ENCODE measurements at places on chromosomes 7 and 10.

GRCh38 chr10:7971949-7972348, 82.5 kb upstream of the GATA3 start:
- peak; percentile 39 for DNase-seq

DNA sequence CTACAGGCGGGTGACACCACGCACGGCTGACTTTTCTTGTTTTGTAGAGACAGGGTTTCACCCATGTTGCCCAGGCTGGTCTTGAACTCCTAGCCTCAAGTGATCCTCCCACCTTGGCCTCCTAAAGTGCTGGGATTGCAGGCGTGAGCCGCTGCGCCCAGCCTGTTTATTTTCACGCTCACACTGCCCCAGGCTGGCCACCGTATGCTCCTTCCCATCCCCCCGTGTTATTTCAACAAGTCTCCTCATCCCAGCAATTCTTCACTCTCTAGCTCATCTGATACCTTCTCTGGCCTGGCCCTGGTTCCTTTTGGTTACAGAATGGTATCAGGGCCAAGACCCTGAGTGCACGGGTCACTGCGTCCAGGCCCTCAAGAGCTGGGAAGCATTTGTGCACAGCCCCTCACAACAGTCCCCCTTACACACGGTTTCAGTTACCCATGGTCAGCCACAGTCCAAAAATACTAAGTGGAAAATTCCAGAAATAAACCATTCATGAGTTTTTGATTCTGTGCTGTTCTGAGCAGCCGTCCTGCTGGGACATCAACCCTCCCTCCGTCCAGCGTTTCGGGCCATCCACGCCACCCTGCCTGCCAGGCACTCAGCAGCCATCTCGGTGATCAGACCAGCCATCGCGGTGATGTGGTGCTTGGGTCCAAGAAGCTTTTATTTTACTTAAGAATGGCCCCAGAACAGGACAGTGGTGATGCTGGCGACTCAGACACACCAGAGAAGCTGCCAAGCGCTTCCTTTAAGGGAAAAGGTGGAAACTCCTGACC, 8.9 kb downstream of the COX19 start:
- DNase-seq, result no peak

- no peak for DNase-seq
These were observed 26.4 kb upstream of the IL6 start for GRCh38 chr7:22700559-22701002.

GRCh38 chr10:71252220-71252619, 39.9 kb downstream of the UNC5B start:
- DNase-seq, result no peak

GRCh38 chr7:20737840-20738448, 48.7 kb downstream of the SP8 start:
- DNase-seq, result no peak

- DNase-seq, result no peak
These were observed 40.0 kb downstream of the MINPP1 start for GRCh38 chr10:87544721-87545120.

GRCh38 chr10:68625316-68625921, 65.3 kb downstream of the TET1 start:
- DNase-seq, result no peak

GRCh38 chr10:110786172-110786571, 85.6 kb upstream of the PDCD4 start:
- no peak for DNase-seq

GRCh38 chr10:120861178-120861855, 10.2 kb downstream of the WDR11 start:
- DNase-seq, result no peak

GRCh38 chr10:62589689-62590088, 214.8 kb upstream of the ADO start:
- no peak for DNase-seq

- DNase-seq, result no peak
These were observed 51.3 kb downstream of the ODAD2 start for GRCh38 chr10:27947540-27947939.

- no peak for DNase-seq
These were observed 19.1 kb upstream of the GPAM start for GRCh38 chr10:112202561-112203241.

DNA sequence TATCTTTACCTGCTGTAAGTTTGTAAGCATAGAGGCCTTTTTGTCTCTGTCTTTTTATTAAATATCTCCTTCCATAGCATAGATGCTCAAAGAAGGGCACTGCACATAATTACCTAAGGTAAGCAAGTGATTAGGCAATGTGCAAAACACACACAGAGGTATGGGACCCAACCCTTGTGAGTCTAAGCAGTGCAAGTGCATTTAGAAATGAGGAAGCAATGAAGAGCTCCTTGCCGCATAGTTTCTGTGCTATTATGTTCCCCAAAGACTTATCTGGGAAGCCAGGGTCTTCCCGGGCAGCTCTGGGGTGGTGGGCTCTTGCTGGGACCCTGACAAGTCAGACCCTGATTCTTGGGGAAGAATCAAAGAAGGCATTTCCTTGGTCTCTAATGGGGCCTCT, 13.5 kb upstream of the MGAM2 start:
- DNase-seq, result no peak

DNA sequence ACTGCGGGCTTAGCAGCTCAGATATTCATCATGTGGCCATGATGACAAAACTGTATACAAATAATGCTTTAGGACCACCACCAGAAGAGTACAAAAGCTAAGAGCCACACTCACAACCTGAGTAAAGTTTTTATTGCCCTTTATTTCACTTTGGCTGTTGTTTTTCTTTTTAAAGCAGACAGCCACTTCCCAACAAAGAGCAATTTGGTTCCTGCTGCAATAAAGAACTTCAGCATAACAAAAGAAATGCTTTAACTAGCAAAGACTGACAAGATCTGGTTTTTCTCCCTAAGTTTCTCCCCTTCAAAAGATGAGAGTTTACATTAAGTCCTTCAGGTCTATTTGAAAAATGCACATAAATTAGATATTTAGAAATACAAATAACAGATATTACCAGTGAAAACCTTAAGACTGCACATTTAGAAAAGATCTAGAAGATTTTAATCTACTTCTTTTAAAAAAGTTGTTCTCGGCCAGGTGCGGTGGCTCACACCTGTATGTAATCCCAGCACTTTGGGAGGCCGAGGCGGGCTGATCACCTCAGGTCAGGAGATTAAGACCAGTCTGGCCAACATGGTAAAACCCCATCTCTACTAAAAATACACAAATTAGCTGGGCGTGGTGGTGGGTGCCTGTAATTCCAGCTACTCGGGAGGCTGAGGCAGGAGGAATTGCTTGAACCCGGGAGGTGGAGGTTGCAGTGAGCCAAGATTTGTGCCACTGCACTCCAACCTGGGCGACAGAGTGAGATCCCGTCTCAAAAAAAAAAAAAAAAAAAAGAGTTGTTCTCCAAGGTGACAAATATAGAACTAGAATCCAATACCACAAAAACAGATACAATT, 59.4 kb downstream of the WAPL start:
- DNase-seq, result no peak

GRCh38 chr7:18849130-18849529, 268.3 kb downstream of the TWIST1 start:
- no peak for DNase-seq

GRCh38 chr7:157612009-157612663, 275.3 kb downstream of the DNAJB6 start:
- no peak for DNase-seq

DNA sequence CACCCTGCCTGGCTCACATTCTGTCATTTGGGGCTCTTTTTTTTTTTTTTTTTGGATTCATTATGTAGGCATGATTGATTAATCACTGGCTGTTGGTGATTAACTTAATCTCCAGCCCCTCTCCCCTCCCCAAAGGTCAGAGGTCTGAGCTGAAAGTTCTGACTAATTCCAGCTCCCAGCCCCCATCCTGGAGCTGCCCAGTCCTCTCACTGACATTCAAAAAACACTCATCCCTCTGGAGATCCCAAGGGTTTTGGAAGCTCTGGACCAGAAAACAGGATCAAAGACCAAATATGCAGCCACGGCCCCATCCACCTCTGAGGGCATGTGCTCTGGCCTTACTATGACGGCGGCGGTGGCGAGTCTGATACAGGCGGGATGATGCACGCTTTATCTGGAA, 53.8 kb downstream of the RBM17 start:
- DNase-seq, result no peak

- no peak for DNase-seq
These were observed 35.8 kb downstream of the IQUB start for GRCh38 chr7:123498601-123499000.

DNA sequence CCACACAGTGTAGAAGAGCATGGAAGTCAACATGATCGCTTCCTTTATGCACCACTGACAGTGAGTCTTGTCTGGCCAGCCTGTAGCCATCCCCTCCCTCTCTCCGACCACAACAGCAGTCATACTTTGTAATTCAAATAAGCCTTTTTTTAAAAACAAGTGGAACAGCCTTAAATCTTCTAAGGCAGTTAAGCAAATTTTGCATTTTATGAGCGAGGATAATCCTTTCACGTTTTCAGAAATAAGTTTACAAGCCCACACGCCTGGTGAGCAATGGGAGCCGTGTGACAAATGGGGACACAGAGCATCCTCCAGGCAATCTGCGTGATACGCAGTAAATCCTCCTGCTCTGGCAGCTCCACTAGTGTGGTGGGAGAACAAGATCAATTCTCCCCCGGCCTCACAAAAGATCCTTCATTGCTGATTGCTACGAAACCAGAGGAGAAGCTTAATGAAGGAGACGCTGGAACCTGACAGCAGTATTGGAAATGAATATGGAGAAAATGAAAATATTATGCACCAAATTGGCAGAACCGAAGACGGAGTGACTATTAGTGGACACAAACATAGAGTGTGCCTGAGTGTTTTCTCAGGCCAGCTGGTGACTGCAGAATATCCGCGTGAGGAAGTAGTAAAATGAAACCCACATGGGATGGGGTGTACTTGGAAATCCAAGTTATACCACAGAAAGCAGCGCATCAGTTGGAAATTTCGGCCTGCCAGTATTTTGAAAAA, 104.2 kb upstream of the CDCA7L start:
- DNase-seq, result no peak

DNA sequence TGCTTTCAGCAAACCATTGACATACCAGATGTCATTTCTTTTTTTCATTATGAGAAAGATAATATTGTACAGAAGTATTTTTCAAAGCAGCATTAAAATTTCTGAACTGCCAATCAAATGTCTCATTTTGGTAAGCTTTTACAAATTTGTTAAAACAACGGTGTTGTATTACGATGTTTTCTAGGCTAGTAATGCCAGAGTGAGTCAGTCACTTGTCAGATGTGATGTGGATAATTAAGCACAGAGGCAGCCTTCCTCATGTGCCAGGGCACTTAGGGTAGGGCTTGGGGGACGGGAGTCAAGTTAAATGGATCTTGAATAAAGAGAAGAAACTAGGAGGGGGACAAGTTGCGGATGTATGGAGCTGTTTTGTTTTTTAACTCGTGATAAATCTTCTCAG, 10.1 kb downstream of the PSTK start:
- no peak for DNase-seq

DNA sequence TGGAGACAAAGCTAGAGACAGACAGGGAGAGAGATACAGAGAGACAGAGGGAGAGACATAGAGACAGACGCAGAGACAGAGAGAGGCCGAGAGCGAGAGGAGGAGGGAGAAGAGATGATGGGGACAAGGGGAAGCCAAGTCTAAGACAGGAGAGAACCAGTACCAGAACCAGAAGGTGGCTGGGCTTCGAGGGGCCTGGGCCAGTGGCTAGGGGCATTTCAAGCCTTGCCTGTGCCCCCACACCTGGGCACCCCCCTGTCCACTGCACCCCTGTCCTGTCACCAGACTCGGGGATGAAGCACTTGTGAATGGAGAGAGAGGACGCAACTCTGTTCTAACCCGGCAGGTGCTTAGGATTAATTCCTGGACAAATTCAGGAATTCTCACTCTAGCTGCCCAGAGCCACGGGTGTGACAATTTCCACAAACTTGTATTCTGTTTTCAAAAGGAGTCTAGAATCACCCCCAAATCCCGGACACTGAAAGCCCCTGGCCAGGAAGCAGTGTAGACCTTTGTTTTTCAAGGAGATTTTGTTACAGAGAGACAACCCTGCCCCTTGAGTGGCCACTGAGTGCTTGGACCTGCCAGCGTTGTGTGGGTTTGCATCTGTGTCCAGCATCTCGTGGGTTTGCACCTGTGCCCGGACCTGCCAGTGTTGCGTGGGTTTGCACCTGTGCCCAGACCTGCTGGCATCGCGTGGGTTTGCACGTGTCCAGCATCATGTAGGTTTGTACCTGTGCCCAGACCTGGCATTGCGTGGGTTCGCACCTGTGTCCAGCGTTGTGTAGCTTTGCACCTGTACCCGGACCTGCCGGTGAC, 157.3 kb downstream of the WDR37 start:
- no peak for DNase-seq

GRCh38 chr10:124045801-124046355, 47.5 kb downstream of the CHST15 start:
- DNase-seq, result no peak

DNA sequence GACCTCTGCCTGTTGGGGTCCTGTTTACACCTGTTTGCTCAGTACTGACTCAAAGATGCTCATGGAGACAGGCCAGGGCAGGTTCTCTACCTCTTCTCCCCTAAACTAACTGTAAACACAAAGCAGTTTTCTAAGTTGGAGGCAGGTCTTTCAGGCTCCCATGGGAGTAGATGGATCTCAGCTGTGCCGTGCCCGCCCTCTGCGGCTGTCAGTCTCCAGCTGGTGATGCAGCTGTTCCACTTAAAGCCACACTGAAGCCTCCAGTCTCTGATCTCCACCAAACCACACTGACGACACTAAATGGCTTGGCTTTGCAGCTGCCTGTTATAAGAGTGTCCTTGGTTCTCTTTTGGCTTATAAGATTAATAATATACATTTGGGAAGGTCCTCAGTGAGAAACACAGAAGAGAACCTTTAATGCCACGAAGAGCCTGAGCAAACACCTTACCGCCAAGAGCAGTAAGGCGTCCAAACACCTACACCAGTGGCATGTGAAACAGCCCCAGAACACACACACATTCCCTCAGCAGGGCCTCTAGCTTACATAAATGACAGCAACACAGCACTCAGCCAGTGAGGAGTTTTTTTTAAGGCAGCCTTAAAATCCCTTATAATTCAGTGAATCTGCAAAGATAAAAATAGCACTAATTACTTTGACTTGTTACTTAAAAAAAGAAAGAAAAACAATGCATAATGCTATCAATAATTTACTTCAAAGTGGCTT, 60.4 kb upstream of the KCNIP2 start:
- no peak for DNase-seq

DNA sequence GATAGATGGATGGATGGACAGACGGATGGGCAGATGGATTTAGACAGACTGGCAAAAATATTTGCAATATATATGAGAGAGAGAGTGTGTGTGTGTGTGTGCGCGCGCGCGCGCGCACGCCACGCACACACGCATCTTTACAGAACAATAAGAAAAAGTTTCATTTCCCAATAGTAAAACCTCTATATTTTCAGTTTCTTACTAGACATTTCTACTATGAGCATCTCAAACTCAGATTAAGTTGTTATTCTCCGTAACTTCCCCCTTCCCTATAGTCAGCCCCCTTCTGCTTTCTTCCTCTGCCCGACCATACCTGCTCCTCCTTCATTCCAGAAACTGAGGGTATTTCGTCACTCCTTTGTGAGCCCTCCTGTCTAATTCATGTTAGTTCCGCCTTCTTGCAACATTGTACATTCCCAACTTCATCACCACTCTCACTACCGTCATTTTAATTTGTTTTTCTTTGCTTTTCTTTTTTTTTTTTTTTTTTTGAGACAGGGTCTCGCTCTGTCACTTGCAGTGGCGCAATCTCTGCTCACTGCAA, 154.4 kb upstream of the SH2B2 start:
- DNase-seq, result no peak

All from kidney capillary endothelial cell (primary cell).